ENCODE measurements at places on chromosomes 6 and 20.
A peak's percentile ranks its signal among the peaks of the same experiment; 100 is the strongest.

- no peaks in the 10 kb centered on the region for H3K36me3 ChIP-seq
- DNase-seq: no peak
- no peaks in the 10 kb centered on the region for H3K27me3 ChIP-seq
- no peak overlapping the region for H3K27ac ChIP-seq
- no peak overlapping the region for H3K4me3 ChIP-seq
These were observed 448.2 kb upstream of the ADGRB3 start for GRCh38 chr6:68186870-68187269.

DNA sequence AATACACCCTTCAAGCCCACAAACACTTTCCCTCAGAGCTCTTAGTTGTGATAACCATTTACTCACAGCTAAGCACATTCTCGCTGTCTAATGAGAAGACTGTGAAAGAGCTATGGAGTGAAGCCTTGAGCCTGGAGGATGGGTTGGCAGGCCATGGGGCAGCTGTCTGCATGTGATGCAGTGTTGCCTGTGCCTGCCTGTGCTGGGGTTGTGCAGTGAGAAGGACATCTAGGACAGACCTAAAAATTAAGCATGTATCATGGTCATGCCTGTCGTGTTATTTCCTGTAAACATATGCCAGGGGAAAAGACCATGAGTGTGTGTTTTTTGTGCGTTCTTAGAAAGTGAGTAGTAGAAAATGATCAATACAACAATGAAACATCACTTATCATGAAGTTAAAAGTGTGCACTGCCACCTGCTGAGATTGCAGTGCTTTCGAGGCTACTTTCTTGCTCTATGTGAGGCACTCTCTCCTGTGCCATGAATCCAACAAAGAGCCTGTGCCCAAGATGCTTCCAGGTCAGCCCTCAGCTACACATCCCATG is 8.1 kb upstream of the ZC3H12D start:
- no peak overlapping the region for H3K27ac ChIP-seq
- H3K4me3 ChIP-seq: no peak overlapping the region
- no peak for DNase-seq
- no peaks in the 10 kb centered on the region for H3K36me3 ChIP-seq

DNA sequence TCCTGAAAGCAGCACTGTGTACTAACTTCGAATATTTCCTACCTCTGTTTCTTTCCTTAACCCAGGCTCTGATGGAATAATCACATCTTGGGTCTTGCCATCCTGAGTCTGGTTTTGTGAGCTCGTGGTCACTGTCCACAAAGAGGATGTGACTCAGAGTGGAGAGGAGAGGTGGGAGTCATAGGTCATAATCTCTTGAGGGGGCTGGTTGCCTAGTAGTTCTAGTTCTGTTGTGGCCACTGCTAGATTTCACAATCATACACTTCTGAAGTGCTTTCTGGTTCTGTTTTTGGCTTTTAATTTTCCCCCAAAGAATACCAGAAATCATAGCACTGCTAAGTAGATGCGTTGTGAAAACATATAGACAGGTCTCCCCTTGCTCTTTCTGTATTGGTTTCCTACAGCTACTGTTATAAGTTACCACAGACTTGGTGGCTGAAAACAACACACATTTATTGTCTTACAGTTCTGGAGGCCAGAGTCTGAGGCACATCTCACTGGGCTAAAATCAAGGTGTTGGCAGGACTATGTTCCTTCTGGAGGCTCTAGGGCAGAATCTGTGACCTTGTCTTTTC is 102.8 kb downstream of the NRSN1 start:
- no peak for DNase-seq
- H3K4me1 ChIP-seq: no peaks in the 10 kb centered on the region
- no peaks in the 10 kb centered on the region for H3K27me3 ChIP-seq

GRCh38 chr20:50534567-50534966 is 24.4 kb downstream of the PTPN1 start:
- no peaks in the 10 kb centered on the region for H3K27me3 ChIP-seq
- no peaks in the 10 kb centered on the region for H3K36me3 ChIP-seq
- DNase-seq: no peak
- peaks cover 92% of the 10 kb centered on the region for H3K4me1 ChIP-seq

DNA sequence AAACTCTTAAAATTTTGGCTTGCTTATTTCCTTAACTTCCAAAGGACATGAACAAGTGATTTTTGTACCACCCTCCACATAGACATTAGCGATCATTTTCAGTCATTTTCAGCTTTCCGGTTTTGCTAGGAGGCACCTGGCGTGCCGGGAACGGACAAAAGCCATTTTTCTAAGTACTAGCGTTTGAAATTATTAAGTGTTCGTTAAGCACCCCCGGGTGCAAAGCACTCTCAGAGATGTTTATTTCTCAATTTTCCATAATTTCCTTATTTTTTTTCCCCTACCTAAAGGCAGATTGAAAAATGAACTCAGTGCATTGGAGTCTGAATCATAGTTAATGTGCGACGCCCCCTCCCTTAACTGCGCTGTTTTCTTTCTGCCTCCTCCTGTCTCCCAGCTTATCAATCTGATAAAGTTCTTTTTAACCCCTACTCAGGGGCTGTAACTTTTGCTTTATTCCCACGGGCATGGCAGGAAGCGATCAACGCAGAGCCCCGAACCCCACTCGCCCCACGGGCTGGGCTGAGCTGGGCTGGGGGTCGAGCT is 58.2 kb downstream of the ZNF831 start:
- H3K4me3 ChIP-seq: peak overlapping the region; percentile 57
- H3K4me1 ChIP-seq: peaks cover 23% of the 10 kb centered on the region
- H3K27me3 ChIP-seq: no peaks in the 10 kb centered on the region
- H3K36me3 ChIP-seq: no peaks in the 10 kb centered on the region
- DNase-seq: no peak

DNA sequence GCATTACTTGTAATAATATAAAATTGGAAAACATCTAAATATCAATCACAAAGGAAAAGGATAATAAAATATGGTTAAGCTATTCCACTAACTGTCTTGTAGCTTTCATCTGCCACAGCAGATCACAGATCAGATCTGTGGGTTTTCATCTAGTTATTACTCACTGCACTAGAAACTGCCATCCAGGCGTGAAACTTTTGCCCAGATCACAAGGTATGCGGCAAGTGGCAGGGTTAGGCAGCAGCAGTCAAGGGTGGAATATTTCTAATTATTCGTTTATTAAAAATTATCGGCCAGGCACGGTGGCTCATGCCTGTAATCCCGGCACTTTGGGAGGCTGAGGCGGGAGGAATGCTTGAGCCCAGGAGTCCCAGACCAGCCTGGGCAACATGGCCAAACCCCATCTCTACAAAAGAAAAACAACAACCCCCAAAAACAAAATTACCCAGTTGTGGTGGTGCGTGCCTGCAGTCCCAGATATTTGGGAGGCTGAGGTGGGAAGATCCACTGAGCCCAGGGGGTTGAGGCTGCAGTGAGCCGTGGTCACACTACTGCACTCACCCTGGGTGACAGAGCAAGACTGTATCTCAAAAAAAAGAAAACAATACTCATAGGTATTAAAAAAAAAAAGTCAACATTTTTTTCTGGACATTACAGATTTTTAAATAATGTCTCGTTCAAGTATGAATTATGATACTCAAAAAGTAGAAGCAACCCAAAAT is 32.1 kb downstream of the BEND3 start:
- no peak overlapping the region for H3K4me3 ChIP-seq
- no peaks in the 10 kb centered on the region for H3K27me3 ChIP-seq
- no peaks in the 10 kb centered on the region for H3K36me3 ChIP-seq
- no peak overlapping the region for H3K27ac ChIP-seq

- H3K4me1 ChIP-seq: peaks cover 58% of the 10 kb centered on the region
- H3K36me3 ChIP-seq: peaks cover 91% of the 10 kb centered on the region
- H3K27ac ChIP-seq: peak overlapping the region; percentile 69
- H3K4me3 ChIP-seq: no peak overlapping the region
These were observed 35.2 kb downstream of the PLCG1 start for GRCh38 chr20:41172296-41173140.
